Stimulated activated CD8-positive, alpha-beta memory T cell treated with anti-CD3 and anti-CD28 coated beads, Interleukin-4, amount 100 ng/mL, for 1 hour (primary cell): ENCODE measurements at places on chromosomes 13 and 19.

DNA sequence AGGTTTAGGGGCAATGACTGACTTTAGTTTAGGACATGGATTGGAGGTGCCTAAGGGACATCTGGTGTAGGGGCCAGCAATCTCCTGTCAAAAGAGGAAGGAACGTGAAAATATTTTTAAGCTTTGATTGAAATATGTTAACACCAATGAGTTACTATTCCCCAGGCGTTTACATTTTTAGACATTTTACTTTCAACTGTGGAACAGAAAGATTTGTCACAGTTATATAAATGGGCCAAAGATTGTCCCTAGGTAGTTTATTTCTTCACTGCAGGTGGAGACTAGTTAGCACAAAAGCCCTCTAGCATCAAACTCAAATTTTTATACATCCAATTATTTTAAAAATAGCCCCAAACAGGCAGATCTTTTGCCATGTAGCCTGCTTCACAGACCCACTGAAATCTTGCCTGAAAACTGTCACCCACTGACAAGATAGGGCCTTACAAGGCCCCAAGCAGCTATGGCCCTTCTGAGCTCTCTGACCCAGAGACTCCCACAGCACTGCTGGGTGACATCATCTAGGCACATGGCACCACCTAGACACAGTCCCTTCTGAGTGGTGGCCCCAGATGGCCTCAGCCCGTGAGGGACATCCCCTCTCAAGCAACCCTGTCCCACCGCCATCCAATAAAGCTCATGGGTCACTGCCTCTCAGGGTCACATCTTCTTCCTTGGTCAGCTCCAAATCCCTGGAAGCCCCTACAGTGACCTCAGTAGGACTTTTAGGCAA is 64.8 kb upstream of the DOCK9 start:
- no peak for DNase-seq

GRCh38 chr19:751501-752341 is 809 bp downstream of the MISP start:
- no peak for DNase-seq

- no peak for DNase-seq
Observed at GRCh38 chr13:30456290-30456689, 9.4 kb downstream of the HMGB1 start.

- DNase-seq = no peak
Observed at GRCh38 chr19:54105796-54106195, 3.1 kb downstream of the NDUFA3 start.

GRCh38 chr13:76758738-76759137 is 127.5 kb downstream of the KCTD12 start:
- no peak for DNase-seq

GRCh38 chr13:112153846-112154245 is 86.9 kb downstream of the SOX1 start:
- DNase-seq = no peak

GRCh38 chr13:111296417-111296816 is 24.0 kb upstream of the TEX29 start:
- DNase-seq = no peak

- no peak for DNase-seq
Observed at GRCh38 chr13:104314926-104315535, 1248.8 kb upstream of the SLC10A2 start.

DNA sequence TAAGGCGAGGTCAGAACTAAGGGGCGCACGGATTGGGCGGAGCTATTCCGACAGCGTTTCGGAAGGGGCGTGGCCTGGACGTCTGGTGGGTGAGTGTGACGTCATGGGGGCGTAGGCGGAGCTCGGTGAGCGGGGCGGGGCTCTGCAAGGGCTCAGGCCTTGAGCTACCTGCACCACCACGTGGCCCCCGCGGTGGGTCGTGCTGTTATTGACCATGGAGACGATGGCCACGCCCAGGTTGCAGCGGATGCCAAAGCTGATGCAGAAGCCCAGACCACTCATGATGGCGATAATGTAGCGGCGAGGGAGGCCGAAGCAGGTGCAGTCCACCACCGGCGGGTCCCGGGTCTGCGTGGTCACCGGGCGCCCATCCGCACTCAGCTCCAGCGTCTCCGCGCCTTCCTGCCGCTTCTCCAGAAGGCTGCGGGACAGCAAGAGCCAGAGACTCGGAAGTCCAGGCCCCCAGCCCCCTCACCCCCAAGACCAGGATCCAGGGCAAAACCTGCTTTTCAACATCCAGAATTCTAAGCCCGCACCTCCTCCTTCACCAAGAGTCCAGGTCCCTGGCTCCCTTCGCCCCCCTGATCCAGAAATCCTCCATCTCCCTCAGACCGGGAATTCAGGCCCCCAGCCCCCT is 4.8 kb downstream of the SLC17A7 start:
- DNase-seq = peak; percentile 24

DNA sequence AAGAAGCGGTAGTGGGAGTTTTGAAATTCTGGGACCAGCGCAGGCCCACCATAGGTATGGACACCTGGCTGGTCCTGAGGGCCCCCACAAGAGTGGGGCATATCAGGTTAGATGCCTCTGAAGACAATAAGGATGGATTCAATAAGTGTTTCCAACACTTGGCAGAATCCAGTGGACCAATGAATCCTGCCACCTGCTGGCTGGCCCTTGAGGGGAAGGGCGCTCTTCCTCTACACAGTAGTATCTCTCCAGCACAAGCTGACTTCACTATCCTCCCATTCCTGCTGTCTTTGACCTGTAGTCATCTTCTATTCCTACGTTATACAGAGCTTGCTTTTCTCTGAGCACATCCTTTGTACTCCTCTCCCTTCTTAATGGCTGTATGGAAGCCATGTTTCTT is 199.7 kb upstream of the TSHZ3 start:
- no peak for DNase-seq

- DNase-seq = no peak
Observed at GRCh38 chr13:78875792-78876580, 217.0 kb upstream of the OBI1 start.

DNA sequence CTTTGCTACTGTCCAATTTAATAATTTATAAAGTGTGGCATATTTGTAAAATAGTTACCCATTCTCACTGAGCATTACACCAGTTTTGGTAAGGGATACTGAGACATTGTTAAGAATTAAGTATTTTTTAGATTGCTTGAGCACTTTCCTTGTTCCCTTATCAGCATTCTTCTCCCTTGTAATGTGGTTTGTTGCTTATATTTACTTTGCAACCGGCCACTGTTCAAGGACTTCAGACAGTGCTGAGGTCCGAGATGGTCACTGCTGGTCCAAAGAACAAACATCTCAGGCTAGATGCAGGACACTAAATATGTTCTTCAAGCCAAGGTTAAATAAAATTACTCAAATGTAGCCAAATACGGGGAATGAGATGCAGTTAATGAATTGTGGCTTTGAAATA is 161.4 kb downstream of the TM9SF2 start:
- DNase-seq = no peak

- no peak for DNase-seq
Observed at GRCh38 chr13:87130423-87130822, 540.7 kb upstream of the SLITRK5 start.
